ENCODE measurements at places on chromosomes 4 and X. TPM values are rescaled to one million over a fixed set of nuclear protein-coding genes. Genes with fewer than 3 reads are reported as not detected.
A peak's percentile ranks its signal among the peaks of the same experiment; 100 is the strongest.

DNA sequence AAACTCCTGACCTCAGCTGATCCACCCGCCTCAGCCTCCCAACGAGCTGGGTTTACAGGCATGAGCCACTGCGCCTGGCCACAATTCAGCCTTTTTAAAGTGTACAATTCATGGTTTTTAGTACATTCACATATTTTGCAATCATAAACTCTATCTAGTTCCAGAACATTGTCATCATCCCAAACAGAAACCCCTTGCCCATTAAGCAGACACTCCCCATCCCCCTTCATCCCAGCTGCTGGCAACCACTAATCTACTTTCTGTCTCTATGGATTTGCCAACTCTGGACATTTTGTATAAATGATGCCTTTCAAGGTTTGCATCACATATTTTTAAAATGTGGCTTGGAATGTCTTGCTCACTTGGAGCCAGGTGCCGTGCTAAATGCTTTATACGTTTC lies 4.5 kb downstream of the CD99L2 start:
- DNase-seq = no peak
- H3K27ac ChIP-seq = no peak overlapping the region
- H3K4me1 ChIP-seq = peaks cover 7% of the 10 kb centered on the region
- no peaks in the 10 kb centered on the region for H3K27me3 ChIP-seq
- H3K4me3 ChIP-seq = no peak overlapping the region

DNA sequence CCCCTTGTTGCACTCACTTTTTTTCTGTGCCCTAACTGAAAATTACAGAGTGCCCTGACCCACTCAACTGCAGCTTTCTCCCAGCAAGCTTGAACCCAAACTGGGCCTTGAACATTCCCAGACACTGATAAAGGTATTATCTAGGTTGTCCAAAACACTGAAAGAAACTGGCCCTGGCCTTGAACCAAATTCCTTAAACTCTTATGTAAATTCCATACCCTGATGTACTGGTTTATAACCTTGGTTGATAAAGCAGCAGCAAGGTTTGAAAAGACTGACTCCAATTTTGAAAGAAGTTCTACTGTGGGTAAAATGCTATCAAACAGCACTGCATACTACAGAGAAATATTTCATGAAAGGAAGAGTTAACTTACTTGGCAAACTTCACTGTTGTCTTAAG lies 125.6 kb downstream of the PHF8 start:
- H3K27me3 ChIP-seq = no peaks in the 10 kb centered on the region
- no peak for DNase-seq
- H3K4me3 ChIP-seq = no peak overlapping the region
- H3K27ac ChIP-seq = no peak overlapping the region
- H3K4me1 ChIP-seq = no peaks in the 10 kb centered on the region

Gene CHRDL1
- total RNA-seq = 346 TPM

- H3K27ac ChIP-seq = no peak overlapping the region
- H3K4me3 ChIP-seq = no peak overlapping the region
- H3K36me3 ChIP-seq = no peaks in the 10 kb centered on the region
- no peak for DNase-seq
- no peaks in the 10 kb centered on the region for H3K4me1 ChIP-seq
Observed at GRCh38 chr4:66688674-66689073, 856.6 kb downstream of the CENPC start.

GRCh38 chrX:121195719-121196118 lies 148.3 kb downstream of the GLUD2 start:
- no peaks in the 10 kb centered on the region for H3K27me3 ChIP-seq
- no peak overlapping the region for H3K27ac ChIP-seq
- H3K4me1 ChIP-seq = no peaks in the 10 kb centered on the region
- DNase-seq = no peak

DNA sequence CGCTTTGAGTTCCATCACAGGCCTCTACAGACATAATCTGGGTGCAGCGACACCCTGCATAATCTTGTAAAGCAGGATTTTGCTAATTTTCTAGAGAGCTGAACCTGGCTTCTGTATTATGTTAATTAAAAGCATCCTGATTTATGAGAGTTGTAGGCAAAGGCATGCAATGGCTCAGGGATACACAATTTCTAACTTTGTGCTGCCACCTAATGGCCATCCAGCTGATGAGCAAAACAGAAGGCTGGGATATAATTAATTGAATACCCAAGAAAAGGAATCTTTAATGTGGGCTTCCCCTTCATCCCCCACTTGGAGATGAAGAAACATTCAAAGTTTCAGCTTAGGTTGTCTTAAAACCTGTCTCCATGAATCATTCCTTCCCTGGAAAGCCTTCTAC lies 78.1 kb downstream of the BMP15 start:
- no peaks in the 10 kb centered on the region for H3K27me3 ChIP-seq
- H3K27ac ChIP-seq = no peak overlapping the region
- H3K36me3 ChIP-seq = no peaks in the 10 kb centered on the region
- no peaks in the 10 kb centered on the region for H3K4me1 ChIP-seq

DNA sequence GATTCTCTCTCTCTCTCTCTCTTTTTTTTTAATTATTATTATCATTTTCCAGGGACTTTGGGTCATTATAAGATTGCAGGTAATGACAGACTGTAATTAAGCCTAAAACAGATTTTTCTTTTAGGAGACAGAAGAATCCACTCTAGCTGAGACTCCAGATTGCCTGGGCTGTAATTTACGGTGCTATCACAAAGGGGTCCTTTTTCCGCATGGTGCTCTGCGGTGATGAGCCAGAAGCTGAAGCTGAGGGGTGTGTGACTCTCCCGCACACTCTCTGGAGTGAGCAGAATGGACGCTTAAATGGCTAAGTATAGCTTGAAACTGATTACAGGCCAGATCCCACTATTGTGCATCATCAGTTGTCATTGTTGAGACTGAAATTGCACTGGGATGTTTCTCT lies 50.0 kb downstream of the LGI2 start:
- no peaks in the 10 kb centered on the region for H3K27me3 ChIP-seq
- no peak overlapping the region for H3K4me3 ChIP-seq
- no peak for DNase-seq
- no peaks in the 10 kb centered on the region for H3K36me3 ChIP-seq
- peak overlapping the region; percentile 50 for H3K27ac ChIP-seq

DNA sequence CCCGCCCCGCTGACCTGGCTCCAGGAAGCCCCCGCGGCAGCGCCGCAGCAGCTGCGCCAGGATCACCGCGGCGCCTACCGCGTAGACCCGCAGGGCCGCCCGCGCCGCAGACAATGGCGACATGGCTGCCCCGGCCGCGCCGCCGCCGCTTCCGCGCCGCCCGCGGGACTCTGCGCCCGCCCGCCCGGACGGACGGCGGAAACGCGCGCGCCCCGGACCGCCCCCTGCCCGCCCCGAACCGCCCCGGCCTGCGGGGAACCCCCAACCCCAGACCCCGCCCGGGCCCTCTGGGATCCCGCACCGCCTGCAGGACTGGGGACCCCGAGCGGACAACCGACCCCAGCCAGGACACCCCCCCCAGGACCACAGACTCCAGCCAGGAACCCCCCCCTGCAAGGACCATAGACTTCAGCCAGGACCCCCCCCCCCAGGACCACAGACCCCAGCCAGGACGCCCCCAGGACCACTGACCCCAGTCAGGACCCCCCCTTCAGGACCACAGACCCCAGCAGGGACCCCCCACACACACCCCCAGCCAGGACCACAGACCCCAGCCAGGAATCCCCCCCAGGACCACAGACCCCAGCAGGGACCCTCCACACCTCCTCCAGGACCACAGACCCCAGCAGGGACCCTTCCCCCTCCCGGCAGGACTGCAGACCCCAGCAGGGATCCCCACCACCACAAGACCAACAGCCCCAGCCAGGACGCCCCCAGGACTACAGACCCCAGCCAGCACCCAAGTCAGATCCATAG lies at the start of the genes DHRSX and ZBED1:
Gene DHRSX (minus strand): TSS at position 174 of the 756 bp plus-strand sequence. CDS start 51 bp downstream, at position 123.
Gene ZBED1 (minus strand): TSS at position 174 of the 756 bp plus-strand sequence. CDS start 10,257 bp downstream, outside the sequence.
- peak within 1 kb of the TSS; percentile 90 for H3K27ac ChIP-seq
- peaks cover 43% of the 10 kb centered on the region for H3K4me1 ChIP-seq
- no peak for DNase-seq

- H3K27me3 ChIP-seq = no peaks in the 10 kb centered on the region
- no peaks in the 10 kb centered on the region for H3K4me1 ChIP-seq
- no peaks in the 10 kb centered on the region for H3K36me3 ChIP-seq
- H3K4me3 ChIP-seq = no peak overlapping the region
- no peak for DNase-seq
- no peak overlapping the region for H3K27ac ChIP-seq
Observed at GRCh38 chrX:137081239-137081638, 47.4 kb upstream of the GPR101 start.

GRCh38 chr4:30721185-30722091 lies 1.3 kb downstream of the PCDH7 start:
- no peaks in the 10 kb centered on the region for H3K36me3 ChIP-seq
- H3K4me3 ChIP-seq = peak overlapping the region; percentile 66
- peaks cover 16% of the 10 kb centered on the region for H3K4me1 ChIP-seq
- no peaks in the 10 kb centered on the region for H3K27me3 ChIP-seq

GRCh38 chrX:134715930-134716619 lies 57.8 kb upstream of the PLAC1 start:
- H3K27ac ChIP-seq = no peak overlapping the region
- H3K27me3 ChIP-seq = no peaks in the 10 kb centered on the region
- no peak for DNase-seq
- no peak overlapping the region for H3K4me3 ChIP-seq

All from esophagus muscularis mucosa (tissue), 4 donors.